Posterior cingulate gyrus (tissue), 11 donors: ENCODE measurements at places on chromosomes 1 and 21.

- no peak for DNase-seq
Measured at GRCh38 chr1:78033797-78034172, 12.0 kb upstream of the GIPC2 start.

GRCh38 chr21:39675590-39675989 lies 62.9 kb downstream of the B3GALT5 start:
- DNase-seq = no peak

DNA sequence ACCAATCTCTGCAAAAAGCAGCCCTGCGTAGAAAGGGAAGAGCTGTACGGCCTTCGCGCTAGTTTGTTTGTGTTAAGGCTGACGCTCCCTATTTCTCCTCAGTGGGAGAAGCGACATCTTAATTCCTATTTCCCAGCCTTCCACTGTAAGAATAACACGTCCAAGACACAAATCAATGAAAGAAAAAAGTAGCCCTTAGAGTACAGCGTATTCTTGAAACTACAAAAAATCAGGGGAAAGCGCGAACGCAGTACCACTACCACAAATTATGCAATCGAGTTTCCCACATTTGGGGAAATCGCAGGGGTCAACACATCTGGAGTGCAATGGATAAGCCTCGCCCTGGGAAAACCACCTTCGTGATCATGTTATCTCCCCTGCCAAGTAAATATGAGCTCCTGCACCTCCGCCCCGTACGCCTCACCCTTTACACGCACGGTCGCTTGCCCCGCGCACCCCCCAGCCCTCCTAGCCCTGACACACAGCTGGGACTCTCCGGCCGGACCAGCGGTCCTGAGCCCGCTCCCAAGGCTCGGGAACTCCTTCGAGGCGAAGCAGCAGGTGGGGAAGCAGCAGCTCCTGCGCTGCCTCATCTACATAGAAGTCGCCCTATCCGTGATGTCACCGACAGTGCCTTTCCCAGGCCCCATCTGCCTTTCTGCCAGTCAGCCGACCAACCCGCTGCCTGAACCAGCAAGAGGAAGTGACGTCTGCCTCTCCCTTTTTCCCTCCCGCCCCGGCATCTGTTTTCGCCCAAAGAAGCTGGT lies 94.7 kb downstream of the PPIAL4G start:
- peak; percentile 98 for DNase-seq

- DNase-seq = no peak
Measured at GRCh38 chr21:30104241-30104640, 62.4 kb downstream of the CLDN17 start.

GRCh38 chr1:226706684-226707083 lies 32.4 kb downstream of the ITPKB start:
- no peak for DNase-seq

GRCh38 chr1:207658408-207658807 lies 13.5 kb downstream of the CR1L start:
- no peak for DNase-seq

- no peak for DNase-seq
Measured at GRCh38 chr21:43372663-43373361, 54.1 kb downstream of the SIK1 start.

- DNase-seq = no peak
Measured at GRCh38 chr1:30274976-30275621, 448.3 kb downstream of the MATN1 start.

DNA sequence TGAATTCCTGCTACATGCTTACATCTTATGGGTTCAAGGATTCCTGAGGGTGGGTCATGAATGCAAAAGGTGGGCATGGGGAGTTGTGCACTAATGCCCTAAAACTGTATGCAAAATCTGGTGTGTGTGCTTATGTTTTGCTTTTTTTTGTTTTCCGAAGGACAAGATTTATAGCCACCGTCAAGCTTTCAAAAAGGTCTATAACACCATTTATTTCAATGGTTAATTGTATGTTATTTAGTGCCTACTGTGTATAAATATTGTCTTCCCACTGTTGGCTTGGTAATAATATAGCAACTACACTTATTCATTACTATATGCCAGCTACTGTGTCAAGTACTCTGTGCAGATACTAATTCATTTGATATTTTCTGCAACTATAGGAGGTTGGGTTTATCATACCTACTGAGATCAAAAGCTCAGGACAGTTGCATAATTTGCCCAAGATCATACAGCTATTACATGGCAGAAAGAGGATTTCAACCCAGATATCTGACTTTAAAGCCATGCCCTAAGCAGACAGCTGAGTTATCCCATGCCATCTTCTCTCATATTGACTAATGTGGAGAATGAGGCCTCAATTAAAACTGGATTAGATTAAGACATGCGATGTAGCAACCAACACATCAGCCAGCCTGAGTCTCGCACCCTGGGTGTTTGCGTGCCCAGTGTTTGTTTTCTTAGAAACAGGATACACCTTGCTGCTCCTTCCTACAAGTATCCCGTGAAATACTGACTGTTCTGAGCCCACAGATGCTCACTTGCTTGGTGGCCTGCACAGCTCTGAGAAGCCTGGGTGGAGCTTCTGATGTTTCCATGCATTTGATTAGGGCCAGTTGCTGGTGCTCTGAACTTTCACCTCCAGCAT lies 34.6 kb downstream of the GADD45A start:
- no peak for DNase-seq

- peak; percentile 15 for DNase-seq
Measured at GRCh38 chr1:170698301-170699275, 34.7 kb downstream of the PRRX1 start.

- no peak for DNase-seq
Measured at GRCh38 chr21:46452710-46453109, 6.0 kb upstream of the DIP2A start.

DNA sequence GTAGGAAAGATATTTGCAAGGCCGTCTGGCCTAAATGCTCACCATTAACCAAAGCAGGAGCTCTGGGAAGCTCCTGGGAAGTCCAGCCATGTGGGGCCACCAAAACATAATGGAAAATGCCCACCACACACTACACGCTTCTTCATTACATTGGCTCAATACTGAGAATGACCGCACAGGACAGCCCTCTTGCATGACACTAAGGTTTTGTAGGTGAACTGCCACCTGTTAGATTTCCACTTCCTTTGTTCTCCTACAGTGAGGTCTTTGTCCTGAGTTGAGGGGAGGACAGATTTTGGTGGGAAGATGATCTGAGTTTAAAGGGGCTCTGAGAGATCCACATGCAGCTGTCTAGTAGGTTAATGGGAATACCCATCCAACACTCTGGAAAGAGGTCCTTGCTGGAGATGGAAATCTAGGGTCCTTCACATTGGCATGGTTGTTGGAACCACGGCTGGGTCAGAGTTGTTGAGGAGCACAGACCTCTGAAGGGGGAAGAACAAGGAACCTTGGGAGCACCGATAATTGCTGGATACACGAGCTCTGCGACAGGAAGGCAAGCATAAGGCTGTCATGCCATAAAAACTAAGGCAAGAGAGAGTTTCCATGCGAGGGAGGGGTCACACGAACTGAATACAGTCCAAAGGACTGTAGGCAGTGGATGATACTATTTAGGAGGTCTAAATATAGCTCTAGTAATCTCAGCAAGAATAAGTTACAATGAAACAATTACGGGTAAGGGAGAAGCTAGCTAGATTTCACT lies 105.5 kb upstream of the IRF2BP2 start:
- no peak for DNase-seq

GRCh38 chr1:13593511-13594131 lies 10.0 kb downstream of the PDPN start:
- no peak for DNase-seq

DNA sequence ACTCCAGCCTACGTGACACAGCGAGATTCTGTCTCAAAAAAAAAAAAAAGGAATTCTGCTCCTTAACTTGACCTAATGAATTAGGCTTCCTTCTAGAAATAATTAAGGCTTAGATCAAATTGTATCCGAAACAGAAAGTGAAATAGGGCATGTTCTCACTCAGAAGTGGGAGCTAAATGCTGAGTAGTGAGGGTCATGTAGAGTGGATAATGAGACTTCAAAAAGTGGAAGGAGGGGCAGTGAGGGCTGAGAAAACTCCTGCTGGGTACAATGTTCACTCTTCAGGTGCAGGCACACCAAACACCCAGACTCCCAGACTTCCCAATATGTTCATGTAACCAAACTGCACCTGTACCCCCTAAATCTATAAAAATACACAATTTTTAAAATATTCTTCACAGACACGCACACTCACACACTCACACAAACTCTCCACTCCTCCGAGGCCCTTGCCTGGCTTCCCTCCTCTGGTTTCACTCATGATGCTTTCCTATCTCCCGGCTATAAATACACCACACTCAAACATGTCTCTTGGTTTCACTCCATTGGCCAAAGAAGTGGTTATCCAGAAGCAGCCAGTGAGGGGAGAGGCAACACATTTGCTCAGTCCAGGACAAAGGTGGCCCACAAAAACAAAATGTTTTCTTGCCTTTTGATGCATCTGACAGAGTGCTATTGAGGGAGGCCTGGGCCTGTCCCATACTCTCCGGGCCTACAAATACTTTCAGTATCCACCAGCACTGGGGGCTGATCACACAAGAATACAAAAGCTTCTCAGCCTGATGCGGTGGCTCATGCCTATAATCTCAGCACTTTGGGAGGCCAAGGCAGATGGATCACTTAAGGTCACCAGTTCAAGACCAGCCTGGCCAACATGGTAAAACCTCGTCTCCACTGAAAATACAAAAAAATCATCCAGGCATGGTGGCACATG lies 249.2 kb downstream of the TOMM20 start:
- no peak for DNase-seq

GRCh38 chr1:230069796-230070195 lies 2.8 kb downstream of the GALNT2 start:
- no peak for DNase-seq

DNA sequence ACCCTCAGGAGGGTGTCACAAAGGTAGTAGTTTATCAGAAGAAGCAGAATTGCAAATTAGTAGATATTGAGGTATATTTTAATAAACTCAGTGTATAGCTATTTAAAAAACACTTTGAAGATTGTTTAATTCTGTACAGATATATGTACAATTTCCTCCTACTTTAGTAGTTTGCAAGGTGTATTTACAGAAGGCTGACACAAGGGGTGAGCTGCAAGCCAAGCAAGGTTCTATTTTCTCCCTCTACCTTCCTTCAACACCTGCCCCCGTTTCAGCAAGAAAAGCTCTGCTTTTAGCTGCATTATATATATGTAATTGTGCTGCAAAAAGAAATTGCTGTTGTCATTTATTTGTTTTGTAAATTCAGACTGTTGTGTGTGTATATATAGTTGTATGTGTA lies 674.2 kb upstream of the PKN2 start:
- no peak for DNase-seq

DNA sequence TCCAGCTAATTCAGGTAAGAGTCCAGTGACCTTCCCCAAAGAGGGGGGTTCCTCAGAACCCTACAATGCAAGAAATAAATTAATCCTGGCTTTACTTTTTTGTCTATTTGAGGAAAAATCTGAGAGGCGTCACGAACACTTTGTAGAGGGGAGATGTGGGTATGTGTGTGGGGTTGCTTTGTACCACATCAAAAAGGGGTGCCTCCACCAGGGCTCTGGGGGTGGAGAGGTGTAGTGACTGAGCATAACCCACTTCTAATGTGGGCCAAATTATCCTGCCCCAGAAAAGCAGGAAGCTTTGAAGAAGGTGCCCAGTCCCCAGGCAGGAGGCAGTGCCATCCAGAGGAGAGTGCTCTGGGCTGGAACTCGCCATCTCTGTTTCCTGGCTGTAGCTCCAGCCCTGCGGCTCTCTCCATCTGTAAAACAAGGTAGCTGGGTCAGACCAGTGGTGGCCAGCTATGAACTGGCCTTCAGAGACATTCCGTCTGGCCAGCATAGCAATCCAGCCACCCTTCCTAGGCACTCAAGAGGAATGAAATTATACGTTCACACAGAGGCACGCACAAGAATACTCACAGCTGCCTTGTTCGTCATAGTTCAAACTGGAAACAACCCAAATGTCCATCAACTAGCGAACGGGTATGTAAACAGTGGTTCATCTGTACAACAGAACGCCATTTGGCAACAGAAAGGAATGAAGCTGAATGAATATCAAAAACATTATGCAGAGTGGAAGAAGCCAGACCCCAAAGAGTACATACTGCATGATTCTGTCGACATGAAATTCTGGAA lies 45.4 kb upstream of the TNFRSF1B start:
- no peak for DNase-seq

DNA sequence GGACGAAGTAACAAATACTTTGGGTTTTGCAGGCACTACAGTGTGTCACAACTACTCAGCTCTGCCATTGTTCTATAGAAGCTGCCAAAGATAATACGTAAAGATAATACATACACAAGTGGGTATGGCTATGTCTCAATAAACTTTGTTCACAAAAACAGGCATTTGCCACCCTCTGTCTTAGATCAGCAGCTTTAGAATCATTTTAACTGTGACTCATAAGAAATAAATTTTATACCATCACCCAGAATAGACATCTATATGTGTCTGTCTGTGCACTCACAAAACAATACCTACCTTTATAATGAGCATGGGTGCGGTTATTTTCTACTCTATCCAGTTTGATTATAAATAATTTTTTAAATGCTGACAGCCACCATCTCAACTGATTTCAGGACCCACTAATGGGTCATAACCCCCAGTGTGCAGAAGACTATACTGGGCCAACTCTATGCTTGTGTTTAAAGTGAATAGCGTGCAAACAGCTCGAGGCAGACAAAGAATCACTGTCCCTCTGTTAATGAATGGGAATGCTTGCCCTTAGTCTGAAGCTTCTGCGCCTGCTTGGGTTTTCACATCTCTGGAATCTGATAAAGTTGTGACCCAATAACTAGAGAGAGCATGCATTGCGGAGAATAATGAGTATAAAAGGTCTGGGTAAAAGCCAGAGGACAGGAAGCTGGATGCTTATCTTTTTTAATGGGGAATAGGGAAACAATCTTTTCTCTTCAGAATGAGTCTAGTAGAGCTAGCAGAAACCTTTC lies 216.2 kb downstream of the PLPP3 start:
- no peak for DNase-seq

DNA sequence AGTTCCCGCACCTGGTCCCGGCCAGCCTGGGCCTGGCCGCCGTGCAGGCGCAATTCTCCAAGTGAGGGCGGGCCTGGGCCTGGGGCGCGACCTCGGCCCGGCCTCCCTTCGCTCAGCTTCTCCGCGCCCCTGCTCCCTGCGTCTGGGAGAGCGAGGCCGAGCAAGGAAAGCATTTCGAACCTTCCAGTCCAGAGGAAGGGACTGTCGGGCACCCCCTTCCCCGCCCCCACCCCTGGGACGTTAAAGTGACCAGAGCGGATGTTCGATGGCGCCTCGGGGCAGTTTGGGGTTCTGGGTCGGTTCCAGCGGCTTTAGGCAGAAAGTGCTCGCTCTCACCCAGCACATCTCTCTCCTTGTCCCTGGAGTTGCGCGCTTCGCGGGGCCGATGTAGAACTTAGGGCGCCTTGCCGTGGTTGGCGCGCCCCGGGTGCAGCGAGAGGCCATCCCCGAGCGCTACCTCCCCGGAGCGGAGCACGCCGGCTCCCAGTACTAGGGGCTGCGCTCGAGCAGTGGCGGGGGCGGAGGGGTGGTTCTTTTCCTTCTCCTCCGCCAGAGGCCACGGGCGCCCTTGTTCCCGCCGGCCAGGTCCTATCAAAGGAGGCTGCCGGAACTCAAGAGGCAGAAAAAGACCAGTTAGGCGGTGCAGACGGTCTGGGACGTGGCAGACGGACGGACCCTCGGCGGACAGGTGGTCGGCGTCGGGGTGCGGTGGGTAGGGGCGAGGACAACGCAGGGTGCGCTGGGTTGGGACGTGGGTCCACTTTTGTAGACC lies 1.2 kb downstream of the OLIG1 start:
- no peak for DNase-seq
